ENCODE measurements at places on chromosomes 1 and 21. TPM values are rescaled to one million over a fixed set of nuclear protein-coding genes. Genes with fewer than 3 reads are reported as not detected.

DNA sequence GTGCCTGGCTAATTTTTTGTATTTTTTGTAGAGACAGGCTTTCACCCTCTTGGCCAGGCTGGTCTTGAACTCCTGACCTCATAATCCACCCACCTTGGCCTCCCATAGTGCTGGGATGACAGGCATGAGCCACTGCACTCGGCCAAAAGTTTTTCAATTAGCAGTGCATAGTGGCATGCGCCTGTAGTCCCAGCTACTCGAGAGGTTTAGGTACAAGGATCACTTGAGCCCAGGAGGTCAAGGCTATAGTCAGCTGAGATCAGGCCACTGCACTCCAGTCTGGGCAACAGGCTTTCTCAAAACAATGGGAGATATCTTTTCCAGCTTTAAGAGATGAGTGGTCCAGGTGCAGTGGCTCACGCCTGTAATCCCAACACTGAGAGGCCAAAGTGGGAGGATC is 30.8 kb downstream of the DAP3 start:
- DNase-seq: no peak

DNA sequence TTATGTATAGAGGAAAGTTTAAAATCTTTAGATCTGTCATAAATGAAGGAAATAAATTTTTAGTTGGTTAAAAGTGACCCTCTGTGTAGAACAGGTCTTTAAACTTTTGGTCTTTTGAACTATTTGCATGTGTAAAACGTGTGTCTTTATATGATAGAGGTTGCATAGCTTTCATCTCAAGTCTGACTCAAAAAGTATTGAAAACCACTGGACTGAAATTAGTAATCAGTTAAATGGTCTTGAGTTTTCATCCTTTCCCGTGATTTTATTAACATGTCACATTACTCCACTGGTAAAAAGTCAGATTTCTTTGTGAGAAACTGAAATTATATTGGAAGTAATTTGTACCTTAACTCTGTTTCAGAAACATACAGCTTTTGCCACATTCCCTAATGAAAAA is 1.8 kb downstream of the RNPC3 start:
- DNase-seq: no peak

GRCh38 chr1:35714921-35715567 is 3.6 kb downstream of the C1orf216 start:
- DNase-seq: no peak

DNA sequence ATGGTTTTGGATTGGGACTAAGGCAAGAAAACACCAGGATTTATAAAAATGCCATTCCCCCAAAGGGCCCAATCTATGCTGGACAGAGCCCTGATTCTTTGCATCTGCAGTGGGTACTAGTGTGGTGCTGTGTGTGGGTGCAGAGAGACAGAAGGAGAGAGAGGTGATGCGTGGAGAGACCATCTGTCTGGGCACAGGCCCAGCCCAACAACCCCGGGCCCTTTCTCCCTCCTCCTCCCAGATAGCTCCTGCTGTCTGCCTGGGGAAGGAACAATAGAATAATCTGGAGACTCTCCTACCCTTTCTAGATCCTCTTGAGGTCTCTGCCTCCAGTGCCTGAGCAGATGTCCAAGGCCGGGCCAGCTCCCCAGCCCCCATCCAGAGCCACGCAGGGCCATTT is 15.1 kb downstream of the KIAA1614 start:
- DNase-seq: no peak

DNA sequence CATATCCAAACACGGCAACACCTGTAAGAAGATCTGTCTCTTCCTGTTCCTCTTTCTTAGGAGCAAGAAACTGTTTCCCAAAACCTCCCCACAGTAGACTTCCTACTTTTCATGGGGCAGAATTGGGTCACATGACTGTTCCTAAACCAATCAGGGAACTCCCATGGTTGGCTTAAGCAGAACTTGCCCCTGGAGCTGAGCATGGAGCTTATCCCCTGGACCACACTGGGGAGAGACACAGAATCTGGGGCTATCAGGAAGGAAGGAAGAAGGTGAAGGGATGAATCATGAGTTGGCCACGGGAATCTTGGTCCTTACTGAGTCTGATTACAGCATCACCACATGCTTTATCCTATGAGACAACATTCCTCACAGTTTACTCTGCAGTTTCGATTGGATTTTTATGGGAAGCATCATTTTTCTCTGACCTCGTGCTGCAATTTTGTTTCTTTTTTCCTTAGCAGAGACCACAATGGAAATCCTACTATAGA is 81.8 kb downstream of the CDC7 start:
- no peak for DNase-seq

GRCh38 chr1:2204415-2205190 is 10.0 kb upstream of the FAAP20 start:
- no peak for DNase-seq

DNA sequence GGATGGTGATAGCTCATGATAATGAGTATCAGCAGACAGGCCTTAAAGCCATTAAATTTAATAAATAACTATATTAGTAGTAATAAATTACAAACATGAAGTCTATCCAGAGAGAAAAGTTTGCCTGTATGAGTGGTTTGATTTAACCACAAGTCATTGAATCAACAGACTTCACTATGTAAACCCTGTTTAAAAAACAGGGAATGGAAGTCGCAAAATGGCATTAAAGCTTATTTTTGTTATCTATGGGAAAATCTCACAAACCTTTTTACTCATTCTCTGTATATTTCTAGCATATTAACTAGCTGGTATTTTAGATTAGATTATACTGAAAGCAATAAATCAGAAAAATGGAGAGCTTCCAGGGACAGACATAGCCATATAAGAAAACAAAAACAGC is 45.3 kb downstream of the SASS6 start:
- DNase-seq: no peak

DNA sequence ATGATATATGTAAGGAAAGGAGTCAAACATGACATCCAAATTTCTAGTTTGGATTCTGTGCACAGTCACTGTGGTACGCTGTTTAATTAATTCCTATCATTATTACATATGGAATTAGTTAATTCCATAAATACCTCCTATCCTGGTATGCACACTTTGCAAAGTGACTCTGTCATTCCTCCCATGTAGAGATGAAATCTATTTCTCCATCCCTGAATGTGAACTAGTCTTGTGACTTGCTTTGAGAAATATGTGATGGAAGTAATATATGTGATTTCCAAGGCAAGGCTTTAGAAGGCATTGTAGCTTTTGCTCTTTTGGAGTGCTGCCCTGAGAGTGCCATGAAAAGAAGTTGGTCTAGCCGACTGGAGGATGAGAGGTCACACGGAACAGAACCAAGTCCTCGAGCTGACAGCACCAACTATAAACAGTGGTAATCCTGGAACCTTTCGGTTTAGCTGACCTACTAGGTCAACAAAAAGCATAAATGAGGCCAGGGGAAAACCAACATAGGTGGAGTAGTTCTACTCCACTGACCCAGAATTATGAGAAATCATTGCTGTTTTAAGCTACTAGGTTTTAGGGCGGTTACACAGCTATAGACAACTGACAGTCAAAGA is 1.5 kb downstream of the SELENOF start:
- no peak for DNase-seq

GRCh38 chr1:184052194-184052559 is 647 bp downstream of the TSEN15 start:
- DNase-seq: no peak

GRCh38 chr1:40339420-40340323 is 22.6 kb upstream of the COL9A2 start:
- DNase-seq: peak; percentile 36

- no peak for DNase-seq
These were observed 614.0 kb upstream of the CHRM3 start for GRCh38 chr1:238772322-238772721.

DNA sequence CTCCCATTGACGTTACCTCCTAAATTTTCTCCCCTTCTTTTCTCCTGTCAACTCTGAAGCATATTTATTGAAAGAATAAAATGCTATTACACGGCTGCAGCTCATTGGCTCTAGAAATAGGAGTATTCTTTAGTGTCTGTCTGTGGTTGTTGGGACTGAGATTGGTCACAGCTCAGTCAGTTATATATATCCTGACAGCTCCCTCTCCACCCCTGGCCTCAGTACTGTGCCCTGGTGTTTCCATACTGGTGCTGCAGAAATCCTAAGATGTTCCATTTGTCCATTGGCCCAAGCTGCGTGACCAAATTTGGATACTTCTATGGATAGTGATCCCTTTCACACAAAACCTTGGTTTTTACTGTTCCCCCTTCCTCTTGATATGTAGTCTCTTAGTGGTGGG is 67.3 kb downstream of the RALGPS2 start:
- DNase-seq: no peak

- DNase-seq: no peak
These were observed 150.9 kb upstream of the CTTNBP2NL start for GRCh38 chr1:112245114-112245513.

- DNase-seq: no peak
These were observed 82.4 kb downstream of the ZMYM4 start for GRCh38 chr1:35350872-35351271.

- no peak for DNase-seq
These were observed 20.1 kb upstream of the PEX10 start for GRCh38 chr1:2432441-2432844.

- DNase-seq: no peak
These were observed 101.6 kb upstream of the PALMD start for GRCh38 chr1:99544328-99544727.

DNA sequence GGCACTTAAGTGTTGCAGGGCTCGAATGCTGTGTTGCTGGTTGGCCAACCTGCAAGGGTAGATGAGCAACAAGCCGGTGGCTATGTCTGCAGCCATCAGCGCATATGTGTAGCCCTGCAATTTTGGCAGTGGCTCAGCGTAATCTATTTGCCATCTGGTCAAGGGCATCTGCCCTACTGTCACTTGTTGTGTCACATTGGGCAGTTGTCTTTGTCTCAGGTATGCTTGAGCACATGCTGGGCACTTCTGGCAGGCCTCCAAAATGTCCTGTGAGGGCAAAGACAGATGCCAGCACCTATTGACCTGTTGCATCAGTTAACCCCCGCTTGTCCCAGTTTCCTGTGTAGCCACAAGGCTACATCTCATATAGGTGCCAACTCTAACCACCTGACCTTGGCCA is 111.8 kb downstream of the GDAP2 start:
- DNase-seq: no peak

GRCh38 chr1:30631700-30632099 is 91.7 kb downstream of the MATN1 start:
- no peak for DNase-seq

DNA sequence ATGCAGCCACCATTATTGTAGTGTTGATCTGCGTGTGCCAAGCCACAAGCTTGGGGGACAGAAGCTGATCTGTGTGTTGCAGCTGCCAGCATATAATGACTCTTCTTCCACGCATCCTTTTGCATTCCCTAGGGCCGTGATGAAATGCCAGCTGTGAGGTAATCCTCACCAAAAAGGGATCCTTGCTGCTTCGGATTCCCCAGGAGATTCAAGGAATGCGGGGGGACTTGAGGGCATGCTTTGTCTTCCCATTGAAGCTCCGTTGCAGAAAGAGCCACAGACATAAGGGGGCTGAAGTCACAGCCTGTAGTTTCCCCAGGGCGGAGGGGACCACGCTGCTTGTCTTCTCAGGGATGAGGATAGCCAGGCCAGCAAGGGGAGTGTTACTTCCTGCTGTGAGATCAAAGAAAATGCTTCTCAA is 281.6 kb upstream of the FMN2 start:
- no peak for DNase-seq

DNA sequence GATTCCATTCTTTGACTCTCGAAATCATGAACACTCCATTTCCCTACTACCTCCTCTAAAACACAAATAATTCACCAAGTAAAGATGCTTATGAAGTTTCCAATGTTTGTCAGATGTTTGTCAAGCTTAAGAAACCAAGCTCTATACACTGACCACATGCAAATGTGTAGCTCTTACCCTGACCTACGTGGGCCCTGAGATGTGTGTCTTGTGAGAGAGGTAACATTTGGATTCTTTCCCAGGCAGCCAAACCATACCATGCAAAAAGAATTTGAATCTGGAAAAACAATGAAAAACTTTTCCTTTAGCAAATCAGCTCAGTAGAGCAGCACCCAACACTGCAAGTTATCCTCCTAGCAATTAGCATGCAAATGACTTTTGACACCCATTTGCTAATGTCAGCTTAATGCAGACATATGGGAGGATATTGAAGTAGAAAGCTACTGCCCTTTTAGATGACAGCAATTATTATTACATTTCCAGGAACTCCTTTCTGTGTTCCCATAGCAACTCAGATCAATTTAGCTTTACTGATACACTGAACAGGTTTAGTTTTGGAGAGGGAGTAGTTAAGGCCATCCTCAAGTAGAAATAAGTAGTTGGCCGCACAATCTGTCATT is 83.2 kb upstream of the RGS4 start:
- no peak for DNase-seq

- no peak for DNase-seq
These were observed 1722.4 kb downstream of the PLA2G4A start for GRCh38 chr1:188551176-188551575.

- DNase-seq: no peak
These were observed 14.7 kb upstream of the RASSF5 start for GRCh38 chr1:206492589-206492988.

DNA sequence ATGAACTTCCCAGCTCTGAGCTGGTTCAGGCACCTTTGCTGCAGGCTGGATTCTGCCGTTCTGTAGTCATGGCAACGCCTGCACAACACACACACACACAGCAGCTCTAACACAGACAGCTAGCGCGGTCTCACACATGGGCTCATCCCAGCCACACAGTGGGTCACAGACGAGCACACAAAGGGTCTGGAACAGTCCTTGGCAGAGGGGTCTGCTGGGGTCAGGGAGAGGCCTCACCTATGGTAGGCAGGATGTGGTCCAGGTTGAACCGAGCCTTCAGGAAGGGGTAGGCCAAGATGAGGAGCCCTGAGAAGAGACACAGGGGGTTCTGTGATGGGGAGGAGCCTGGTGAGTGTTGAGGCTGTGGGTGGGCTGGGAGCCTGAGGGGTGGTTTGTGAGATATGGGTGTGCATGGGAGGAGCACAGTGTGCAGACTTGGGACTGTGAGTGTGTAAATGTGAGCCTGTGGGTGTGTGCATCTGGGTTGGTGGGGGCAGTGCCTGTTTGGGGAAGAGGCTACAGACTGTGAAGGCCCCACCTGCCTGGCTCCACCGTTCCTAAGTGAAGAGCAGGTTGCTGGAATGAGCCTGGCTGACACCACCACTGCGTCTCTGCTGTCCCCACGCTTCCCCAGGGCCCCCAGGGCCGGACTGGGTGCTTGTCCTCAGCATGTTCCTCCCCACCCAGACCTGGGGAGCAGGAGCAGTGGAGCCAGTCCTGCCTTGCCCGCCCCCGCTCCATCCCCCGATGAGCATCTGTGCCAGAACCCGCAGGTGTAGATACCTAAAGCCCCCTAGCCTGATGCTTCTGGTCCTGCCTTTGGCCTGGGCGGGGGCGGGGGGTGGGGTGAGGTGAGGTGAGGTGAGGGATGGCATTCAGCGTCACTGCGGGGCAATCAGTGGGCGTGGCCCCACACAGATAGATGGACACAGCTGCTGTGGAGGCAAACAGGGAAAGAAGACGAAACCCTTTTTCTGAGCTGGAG is 1.5 kb downstream of the KNCN start:
- peak; percentile 75 for DNase-seq

The TPTE gene
- not detected for total RNA-seq

The CD34 gene
- total RNA-seq: 0.04 TPM

The KMO gene
- total RNA-seq: 2.8 TPM

The FAM89A gene
- total RNA-seq: 8.2 TPM

The TTC3 gene
- 298 TPM for total RNA-seq

The TUT4 gene
- total RNA-seq: 53.6 TPM

Measured in Karpas-422 (cell line).